ENCODE measurements at places on chromosomes 13 and 19. TPM values are rescaled to one million over a fixed set of nuclear protein-coding genes. Genes with fewer than 3 reads are reported as not detected.

DNA sequence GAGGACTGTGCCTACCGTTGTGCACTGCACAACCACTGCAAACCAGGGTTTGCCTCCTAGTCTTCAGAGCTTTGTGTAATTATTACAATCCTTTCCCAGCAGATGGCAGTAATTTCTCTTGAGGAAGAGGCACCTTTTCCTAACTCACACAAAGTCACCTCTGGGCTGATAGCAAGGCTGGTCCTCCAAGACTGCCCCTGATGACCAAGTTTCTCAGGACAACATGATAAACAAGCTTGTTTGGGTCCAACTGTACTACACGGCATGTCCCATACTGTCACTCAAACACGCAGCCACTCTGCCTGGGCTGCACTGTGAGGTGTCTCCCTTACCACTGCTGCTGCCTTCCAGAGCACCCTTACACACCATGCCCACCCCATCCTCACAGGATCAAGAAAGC, 39.3 kb downstream of the RFXAP start:
- peak; percentile 15 for DNase-seq

DNA sequence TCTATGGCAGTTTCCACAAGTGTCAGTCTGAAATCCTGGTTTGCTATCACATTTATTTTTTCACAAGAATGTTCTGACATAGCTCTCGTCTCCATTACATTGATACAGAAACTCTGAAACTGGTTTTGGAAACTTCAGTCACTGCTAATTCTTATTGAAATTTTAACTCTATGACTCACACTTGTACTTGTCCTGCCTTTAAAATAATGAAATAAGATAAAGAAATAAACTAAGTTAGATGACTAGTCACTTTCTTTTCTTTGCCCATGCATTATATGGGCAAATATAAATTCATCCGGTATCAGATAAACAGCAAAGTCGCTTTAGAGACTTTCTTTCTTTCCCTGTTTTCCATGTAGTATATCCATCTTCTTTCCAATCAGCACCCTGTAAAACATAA, 257.5 kb downstream of the PCDH9 start:
- DNase-seq = no peak

DNA sequence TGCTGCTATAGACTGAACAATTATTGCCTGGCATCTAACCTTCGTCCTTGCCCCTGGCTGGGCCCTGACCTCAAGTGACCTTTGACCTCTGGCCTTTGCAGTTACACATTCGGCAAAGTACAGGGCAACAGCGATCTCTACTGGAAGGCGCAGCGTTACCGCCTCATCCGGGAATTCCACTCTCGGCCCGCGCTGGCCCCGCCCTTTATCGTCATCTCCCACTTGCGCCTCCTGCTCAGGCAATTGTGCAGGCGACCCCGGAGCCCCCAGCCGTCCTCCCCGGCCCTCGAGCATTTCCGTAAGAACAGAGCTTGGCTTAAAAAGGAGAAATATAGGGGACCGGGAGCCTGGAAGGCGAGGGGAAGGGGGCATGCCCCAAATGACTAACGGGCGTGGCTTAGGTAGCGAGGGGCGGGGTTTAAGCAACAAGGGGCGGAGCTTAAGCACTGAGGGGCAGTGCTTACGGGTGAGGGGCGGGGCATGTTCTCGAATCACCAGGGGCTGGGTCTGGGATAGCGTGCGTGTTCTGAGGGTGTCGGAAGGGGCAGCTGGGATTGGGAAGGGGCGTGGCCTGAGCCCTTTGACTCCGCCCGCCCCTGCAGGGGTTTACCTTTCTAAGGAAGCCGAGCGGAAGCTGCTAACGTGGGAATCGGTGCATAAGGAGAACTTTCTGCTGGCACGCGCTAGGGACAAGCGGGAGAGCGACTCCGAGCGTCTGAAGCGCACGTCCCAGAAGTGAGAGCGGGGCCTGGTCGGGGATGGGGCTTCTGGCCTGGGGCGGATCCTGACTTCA, 52.7 kb downstream of the TRPM4 start:
- DNase-seq = no peak

GRCh38 chr19:12687496-12688196, at the start of gene GNG14:
TSS of gene GNG14 (plus strand) at chr19:12687998. CDS start at chr19:12688049, 51 bp downstream.
- no peak for DNase-seq

- DNase-seq = no peak
Observed at GRCh38 chr13:76620036-76620435, 266.2 kb downstream of the KCTD12 start.

- DNase-seq = peak; percentile 10
Observed at GRCh38 chr13:87274209-87274819, 396.9 kb upstream of the SLITRK5 start.

Gene ZNF417
- 6.2 TPM for polyA plus RNA-seq

Gene ZNF284
- 1.5 TPM for polyA plus RNA-seq

DNA sequence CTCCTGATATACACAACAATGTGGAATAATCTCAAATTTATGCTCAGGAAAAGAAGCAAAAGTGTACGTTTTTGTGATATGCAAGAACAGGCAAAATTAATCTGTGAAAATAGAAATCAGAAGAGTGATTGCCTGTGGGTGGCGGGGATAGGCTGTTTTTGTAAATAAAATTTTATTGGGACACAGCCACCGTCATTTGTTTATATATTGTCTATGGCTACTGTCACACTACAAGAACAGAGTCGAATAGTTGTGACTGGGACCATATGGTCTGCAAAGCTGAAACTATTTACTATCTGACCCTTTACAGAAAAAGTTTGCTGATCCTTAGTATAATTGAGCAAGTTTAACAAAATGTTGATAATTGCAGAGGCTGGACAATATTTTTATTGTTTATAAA, 269.5 kb upstream of the HTR2A start:
- no peak for DNase-seq

Gene FGF9
- 0.26 TPM for polyA plus RNA-seq

Gene FBN3
- polyA plus RNA-seq = not detected

Gene TNPO2
- polyA plus RNA-seq = 58.8 TPM

DNA sequence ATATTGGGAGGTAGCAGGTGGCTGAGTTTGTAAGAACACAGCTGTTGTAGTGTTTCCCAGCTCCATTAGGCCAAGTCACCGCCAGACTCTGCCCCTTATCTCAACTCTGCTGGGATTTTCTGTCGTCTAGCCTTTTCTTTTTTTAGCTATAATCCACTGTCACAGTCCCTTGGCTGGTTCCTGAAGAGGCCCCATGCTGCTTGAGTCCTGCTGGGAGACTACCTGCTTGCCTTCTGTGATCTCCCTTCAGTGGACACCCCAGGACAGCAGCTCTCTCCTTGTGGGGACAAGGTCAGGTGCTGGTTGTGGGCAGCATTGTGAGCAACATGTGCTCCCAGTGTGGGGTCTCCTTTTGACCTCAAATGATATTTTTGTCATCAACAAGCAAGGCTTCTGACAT, 195.0 kb upstream of the ATXN8OS start:
- no peak for DNase-seq

- DNase-seq = no peak
Observed at GRCh38 chr19:1141944-1142343, 32.1 kb downstream of the SBNO2 start.

DNA sequence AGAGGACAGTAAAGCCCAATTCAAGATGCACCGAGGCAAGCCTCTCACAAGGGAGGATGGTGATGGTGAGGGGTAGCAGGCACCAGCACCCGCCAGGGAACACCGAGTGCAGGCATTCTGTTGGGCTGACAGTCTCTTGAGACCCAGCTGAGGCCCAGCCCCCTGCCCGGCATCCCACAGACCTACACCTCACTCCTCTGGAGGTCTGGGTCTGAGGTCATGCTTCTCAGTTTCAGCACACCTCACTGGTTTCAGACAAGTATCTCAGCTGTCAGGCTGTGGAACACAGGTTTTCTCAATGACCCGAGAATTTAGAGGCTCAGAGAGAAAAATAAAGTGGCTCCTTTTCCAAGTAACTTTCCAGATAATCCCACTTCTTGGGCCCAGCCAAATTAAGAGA, 27.7 kb upstream of the EPHX3 start:
- no peak for DNase-seq

Gene DPF1
- 1.4 TPM for polyA plus RNA-seq

Gene LIM2
- polyA plus RNA-seq = not detected

DNA sequence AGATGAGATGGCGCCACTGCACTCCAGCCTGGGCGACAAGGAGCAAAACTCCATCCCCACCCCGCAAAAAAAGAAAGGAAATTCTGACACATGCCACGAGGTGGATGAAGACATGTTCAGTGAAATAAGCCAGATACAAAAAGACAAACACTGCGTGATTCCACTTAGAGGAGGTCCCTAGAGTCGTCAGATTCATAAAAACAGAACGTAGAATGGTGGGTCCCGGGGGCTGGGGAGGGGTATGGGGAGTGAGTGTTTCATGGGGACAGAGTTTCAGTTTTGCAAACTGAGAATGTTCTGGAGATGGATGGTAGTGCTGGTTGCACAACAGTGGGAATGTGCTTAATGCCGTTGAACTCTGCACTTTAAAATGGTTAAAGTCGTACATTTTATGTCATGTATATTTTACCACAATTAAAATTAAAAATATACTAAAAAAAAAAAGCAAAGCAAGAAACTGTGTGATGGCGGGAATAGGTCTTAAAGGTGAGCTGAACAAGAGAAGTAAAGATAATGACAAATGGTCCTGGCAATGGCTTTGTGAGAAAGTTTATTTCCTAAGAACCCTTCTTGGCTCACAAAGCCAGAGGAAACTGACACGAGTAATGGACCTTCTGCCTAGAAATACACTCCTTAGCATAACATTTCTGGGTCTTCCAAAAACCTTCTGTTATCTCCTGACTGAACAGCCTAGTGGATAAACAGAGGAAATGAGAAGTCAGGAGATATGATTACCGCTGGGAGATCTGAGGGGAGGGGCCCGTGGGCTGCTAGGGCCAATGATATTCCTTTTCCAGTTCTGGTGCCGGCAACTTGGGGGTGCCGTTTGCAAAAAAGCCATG, 4.2 kb upstream of the SPC24 start:
- no peak for DNase-seq

DNA sequence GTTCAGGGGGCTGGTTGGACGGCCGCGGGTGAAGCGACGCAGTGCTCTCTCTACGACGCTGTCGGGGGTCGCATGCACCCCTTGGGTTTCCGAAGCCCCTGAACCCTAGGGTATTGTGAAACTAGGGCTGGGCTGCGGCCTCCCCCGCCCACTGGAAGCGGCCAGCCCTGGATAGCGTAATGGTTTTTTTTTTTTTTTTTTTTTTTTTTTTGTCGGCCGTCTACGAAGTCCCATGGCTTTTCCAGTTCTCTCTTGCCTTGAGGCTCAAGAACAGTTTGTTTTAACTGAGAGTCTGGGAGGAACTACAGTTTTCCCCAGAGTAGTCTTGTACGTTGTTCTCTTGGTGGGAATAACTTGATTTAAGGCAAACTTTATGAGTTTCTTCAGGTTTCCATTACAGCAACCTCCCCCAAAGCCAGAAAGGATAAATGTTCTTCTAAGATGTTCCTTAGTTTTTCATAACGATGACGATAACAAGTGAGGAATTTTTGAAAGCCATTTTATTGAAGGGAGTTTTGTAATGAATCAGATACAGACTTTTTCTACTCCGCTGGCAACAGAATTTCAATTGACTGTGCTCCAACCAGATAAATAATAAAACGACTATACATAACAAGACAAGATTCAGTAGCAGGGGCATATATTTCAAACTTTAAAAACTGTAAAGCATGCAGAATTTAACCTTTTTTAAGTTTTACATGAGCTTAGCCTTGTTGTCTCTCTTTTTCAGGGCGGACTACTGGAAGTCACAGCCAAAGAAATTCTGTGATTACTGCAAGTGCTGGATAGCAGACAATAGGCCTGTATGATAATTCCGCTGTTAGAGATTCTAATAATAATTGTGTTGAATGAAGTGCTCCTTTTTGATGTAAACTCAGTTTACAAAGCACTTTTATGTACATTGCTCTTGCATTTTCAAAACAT, 867 bp downstream of the WBP4 start:
- DNase-seq = no peak

DNA sequence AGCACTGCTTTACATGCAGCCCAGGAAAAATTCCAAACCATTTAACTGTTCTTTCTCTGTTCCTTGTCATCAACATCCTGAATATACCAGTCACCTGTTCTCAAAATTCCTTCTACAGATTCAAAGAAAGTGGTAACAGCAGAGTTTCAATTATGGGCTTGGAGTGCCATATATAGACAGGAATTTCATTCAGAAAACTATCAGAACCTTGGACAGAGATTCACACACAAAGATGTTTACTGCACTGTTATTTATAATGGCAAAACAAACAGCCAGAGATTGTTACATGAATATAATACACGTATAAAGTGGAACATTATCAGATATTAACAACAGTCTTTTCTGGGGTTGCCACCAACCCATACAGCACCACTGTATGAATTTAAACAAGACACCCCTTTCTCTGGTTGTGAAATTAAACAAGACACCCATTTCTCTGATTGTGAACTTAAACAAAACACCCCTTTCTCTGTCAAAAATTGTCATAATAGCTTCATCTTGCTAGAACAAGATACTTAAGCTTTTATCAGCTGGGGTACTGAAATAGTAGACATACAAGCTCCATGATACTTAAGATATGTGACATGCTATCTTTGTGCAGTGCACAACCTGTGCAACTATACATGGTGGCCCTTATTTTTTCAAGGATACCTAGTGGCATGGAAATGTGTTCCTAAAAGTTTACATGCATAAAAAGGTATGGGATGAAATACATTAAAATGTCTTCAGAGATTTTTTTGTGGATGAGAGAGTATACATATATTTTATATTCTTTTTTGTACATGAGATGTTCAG, 12.6 kb downstream of the CACNA1A start:
- DNase-seq = no peak

Gene FGF21
- not detected for polyA plus RNA-seq

DNA sequence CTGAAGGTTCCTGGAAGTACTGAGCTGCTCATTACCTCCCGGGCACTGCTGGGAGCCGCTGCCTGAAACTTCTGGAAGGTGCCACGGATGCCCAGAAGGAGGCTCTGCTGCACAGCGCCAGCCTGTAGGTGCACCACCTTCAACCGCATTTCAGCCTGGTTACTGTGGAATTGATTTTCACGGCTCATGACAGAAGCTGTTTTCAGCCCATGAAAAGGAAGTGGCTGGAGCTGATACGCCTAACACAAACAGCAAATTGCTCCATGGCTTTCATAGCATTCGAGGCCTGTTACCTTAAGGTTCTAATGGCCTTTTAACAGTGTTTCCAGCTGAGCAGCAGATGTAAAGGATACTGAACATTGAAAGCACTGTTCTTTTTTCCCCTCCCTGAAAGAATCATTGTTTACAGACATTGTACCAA, 22.0 kb downstream of the GPC6 start:
- DNase-seq = no peak

- DNase-seq = peak; percentile 4
Observed at GRCh38 chr13:36282821-36283432, 14.7 kb downstream of the CCDC169 start.

GRCh38 chr13:37175996-37176395, 70.5 kb upstream of the CSNK1A1L start:
- peak; percentile 55 for DNase-seq

- no peak for DNase-seq
Observed at GRCh38 chr13:35346494-35346893, 130.0 kb downstream of the MAB21L1 start.

Gene ZNF561
- 39.3 TPM for polyA plus RNA-seq

DNA sequence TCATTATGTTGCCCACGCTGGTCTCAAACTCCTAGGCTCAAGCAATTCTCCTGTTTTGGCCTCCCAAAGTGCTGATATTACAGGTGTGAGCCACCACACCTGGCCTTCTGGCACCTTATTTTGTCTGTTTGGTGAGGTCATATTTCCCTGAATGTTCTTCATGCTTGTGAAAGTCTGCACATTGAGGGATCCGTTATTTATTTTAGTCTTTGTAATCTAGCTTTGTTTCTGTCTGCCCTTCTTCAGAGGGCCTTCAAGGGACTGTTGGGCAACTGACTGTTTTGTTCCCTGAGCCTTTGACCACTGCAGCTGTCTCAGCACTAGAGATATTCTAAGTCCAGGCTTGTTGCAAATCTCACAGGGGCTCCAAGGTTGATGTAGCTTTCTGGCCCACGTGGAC, 110.5 kb upstream of the RFC3 start:
- no peak for DNase-seq
